ENCODE measurements at places on chromosomes 2 and 18.

DNA sequence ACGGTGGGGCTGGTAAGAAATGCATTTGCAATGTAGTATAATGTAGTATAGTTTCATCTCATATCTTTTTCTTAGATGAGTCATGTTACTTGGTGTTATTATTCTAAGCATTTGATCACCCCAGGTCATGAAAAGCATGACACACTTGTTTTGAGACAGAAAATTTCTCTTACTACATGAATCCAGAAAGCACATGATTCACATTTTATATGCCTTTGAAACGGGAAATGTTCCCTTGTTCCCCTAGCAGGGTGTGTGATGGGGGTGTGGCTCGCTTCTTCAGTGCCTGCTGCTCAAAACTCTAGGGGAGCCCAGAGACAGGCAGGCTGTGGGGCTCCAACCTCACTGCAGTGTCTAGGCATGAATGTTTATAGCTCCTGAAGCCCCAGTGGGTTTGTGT is 116.0 kb upstream of the RAB27B start:
- no peak for DNase-seq

DNA sequence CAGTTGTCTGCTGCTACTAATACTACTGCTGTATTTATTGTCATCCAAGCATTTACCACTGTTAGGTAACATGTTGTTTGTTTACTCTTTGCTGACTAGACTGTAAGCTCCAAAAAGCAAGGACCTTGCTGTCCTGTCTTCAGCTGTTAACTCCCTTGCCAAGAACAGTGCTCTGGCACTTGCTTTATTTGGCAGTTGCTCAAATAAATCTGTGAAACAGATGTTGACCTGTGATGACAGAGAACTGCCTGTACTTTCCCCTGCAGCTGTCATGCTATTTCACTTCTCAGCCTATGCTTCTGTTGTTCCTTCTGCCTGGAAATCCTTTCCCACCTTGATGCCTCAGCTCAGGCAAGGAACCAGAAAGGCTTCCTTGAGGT is 181.2 kb downstream of the ATAD2B start:
- no peak for DNase-seq

DNA sequence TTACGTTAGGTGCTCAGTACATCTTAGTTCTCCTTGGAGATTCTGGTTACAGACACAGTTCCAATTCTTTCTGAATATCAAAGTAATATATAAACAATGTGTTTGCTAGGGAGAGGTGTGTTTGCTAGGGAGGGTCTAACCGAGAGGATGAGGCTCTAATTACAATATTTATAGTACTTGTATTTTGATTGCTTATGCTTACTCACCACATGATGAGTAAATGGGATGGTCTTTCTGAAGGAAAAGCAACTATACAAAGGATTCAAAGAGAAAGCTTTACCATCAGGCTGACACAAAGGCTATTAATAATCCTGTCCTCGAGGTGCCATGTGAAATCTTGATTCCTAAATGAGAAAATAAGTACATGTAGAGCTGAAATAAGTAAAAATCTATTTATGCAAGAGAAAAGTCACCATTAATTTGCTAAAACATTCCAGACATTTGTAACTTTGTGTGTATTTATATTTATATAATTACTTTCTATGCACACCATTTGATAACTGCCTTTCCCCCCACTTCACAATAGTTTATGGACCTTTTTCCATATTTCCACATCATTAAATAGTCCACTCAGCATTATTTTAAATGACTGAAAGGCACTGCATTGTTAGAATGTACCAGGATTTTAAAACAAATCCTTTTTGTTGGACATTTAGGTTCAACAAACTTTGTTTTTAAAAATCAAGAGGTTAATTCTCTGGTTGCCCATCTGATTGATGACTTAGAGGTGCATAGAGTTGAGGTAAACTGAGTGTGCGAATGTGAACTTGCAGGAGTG is 94.5 kb upstream of the FN1 start:
- no peak for DNase-seq

DNA sequence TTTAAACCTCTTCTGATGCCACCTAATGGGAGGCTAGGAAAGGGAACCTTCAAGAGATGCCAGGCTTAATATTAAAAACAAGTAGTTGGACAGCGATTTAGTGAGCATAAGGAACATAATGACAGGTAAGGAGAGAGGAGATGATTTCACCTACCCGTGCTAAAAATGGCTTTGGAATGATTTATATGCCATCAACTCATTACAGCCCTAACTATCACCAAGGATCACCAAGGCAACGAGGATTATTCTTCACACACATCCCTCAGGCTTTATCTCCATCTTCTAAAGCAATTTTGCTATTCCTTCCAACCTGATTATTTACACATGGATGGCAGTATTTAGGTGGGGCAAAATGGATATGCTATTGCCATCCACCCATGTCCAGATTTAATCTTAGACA is 237.8 kb downstream of the DCC start:
- no peak for DNase-seq

DNA sequence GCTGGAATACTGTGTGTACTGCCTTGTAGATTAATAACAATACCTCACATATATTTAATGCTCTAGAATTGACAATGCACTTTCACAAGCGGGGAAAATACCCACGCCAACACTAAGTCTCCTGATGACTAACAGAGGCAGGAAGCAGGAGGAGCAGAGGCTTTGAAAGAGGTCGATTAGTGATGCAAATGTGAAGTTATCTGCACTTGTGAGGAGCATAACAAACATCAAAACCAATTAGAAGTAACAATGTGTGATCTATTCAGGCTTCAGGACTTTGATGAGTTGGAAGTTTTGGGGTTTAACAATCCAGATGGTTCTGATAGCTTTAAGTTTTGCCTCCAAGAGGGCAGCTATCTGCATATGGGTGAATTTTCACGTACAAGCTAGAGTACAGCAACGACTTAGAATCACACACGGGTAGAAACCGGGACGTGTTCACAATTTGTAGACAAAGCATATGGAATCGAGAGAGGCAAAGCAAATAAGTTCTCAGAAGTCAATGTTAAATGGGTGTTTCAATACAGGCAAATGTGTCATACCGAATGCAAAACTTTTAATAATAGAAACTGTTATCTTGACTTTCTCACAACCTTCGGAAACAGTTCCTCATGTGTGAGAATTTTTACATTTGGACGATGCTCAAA is 114.5 kb downstream of the METTL8 start:
- DNase-seq, result no peak

- DNase-seq, result no peak
Measured at GRCh38 chr2:232320443-232320803, 58.1 kb upstream of the ALPP start.

DNA sequence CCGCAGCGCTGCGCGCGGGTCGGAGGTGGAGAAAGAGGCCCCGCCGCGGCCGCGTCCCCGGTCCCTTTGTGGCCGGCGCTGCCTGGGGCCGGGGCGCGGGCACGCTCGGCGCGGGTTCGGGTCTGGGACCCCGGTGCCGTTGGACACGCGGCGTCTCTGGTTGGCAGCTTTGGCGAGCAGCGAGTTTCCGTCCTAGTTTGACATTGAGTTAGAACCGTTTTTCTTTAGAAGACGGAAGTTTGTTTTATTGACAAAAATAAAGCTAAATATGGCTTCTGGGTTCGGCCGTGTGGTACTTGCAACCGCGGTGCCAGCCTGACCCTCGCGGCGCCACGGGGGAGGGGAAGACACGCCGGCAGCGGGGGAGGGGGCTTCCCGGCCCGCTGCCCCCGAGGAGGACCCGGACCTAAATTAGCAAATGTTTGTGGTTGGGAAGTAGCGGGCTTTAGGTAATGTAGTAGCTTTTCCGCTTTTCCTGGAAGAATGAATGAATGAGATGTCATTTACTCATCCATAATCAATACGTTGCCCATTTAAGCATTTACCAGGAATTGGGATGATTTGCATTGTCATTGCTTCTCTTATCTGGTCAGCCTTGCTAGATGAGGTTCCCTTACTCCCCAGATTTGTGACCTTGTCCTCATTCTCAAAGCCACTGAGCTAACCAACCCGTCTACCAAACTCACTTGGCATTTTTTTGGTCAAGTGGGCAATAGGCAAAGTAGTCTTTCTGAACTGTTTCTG is 530 bp downstream of the GALNT1 start:
- DNase-seq, result no peak

- DNase-seq, result no peak
Measured at GRCh38 chr2:75099521-75099922, 99.8 kb downstream of the TACR1 start.

- no peak for DNase-seq
Measured at GRCh38 chr2:133953524-133953923, 300.3 kb upstream of the MGAT5 start.

GRCh38 chr2:239019183-239019581 is 171.3 kb downstream of the TWIST2 start:
- no peak for DNase-seq

DNA sequence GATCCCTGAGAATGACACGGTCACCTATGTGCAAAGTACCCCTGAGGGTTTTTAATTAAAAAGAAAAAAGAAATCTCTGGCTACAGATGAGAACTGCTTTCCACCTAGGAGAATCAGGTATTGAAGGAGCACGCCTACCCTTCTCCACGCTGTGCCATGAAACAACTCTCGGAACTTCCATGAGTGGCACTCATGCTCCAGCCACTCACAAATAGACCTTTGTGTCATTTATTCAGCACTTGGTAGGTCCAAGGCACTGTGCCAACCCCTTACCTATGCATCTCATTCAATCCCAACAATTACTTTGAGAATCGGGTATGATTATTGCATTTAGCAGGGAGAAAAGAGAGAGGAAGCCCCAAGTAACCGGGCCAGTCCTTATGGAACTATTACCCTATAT is 44.9 kb upstream of the TTC39C start:
- DNase-seq, result no peak

DNA sequence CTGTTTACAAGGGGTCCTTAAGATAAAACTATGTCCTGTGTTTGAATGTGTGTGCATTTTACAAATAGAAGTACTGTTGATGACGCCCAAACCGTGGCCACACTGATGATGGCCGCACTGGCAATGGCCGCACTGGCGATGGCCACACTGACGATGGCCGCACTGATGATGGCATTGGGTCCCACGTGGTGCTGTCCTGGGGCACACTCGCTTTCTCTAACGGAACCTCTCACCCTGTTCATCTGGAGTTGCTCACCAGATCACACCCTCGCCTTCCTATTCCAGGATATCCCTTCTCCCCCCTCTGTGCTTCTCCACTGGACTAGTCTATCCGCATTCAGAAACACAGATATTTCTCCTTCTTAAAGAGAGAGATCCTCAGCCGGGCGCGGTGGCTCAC is 192.4 kb downstream of the EIPR1 start:
- no peak for DNase-seq

DNA sequence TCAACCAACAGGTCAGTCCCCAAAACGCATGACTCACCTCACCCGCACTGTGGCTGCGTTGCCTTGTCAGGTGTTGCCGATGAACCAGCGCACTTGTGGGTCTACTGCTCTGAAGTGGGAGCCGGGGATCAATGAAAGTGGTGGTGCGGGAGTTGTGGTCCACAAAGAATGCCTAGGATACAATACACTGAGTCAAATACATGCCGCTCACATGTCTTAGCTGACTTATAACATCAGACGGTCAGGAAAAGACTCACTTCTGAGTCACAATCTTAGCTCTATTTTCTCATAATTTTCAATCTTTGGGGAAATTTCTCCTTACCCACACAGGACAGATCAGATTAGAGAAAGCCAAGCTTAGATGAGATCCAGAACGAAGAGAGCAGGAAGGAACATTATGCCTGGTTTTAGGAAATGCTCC is 107.1 kb upstream of the STK17B start:
- DNase-seq, result no peak

DNA sequence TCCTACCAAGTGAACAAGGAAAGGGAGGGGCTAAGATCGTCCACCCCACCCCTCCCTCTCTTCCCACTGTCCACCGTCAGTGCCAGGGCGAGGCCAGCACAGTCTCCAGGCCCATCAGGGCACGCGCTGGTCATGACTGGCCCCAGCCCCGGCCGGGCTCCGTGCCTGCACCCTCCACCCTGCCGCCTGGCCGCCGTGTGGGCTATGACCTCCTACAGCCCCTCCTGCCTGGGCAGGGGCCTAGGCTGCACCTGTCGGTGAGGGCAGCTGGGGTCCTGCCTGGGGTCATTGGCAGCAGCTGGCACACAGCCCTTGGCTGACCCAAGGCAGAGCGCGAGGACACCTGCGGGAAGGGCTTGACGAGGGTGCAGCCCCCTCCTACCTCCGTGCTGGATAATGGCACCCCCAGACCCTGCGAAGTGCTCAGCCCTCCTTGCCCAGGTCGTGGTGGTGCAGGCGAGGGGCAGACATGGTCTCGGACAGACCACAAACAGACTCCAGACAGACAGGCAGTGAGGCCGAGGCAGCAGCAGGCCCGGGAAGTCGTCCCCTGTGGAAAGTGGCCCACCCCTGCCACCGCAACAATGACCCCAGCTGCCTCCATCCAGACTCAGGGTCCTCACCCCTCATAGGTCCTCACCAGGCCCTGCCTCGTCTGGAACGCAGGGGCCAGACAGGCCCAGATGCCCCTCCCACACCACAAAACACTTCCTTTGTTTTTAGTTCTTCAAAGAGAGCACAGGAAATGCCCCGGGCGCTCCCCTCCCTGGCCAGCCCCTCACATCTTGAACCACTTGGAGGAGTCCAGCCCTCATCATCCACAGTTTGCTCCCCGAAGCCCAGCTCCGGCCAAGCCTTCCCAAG is 43.1 kb upstream of the GPC1 start:
- no peak for DNase-seq

DNA sequence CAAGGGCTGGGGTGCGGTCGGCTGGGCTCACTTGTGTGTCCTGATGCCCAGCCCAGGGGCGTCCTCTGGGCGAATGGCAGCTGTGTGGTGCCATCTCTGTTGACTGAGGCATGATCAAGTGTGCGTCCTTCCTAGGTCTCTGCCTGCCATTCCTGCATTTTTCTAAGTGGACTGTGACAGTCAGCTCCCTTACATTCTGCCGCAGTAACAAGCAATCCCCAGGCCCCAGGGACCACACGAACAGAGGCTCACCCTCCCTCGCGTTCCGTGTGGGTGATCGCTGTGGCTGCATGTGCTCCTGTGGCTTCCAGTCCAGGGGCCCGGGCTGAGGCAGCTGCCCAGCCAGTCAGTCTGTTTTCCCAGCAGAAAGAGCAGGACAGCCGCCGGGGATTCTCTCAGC is 17.8 kb downstream of the D2HGDH start:
- DNase-seq, result no peak

- no peak for DNase-seq
Measured at GRCh38 chr2:62409442-62409841, 96.6 kb downstream of the TMEM17 start.

- DNase-seq, result no peak
Measured at GRCh38 chr18:73249030-73249429, 381.2 kb upstream of the NETO1 start.

- no peak for DNase-seq
Measured at GRCh38 chr2:178530625-178531142, 50.4 kb downstream of the PLEKHA3 start.

- DNase-seq, result no peak
Measured at GRCh38 chr2:241886840-241887447, 17.4 kb downstream of the RTP5 start.

DNA sequence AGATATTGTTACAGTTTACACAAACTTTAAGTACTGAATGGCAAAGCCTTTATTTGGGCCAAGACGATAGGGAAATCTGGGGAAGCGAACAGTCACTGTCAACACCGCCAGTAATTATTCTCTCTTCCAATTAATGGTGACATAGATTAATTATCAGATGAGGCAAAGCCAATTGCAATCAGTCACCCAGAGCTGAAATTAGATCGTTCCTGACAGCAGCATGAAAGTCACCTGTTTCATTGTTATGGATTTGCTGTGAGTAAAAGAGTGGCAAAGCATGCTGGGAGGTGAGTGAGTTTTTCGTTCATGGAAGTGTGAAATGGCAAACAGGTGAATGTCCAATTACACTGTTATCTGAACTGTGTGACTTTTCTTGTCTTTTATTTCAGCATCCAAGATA is 164.8 kb upstream of the KLHL14 start:
- DNase-seq, result no peak

GRCh38 chr2:16908656-16909055 is 243.0 kb upstream of the CYRIA start:
- DNase-seq, result no peak
